Activated CD4-positive, alpha-beta memory T cell treated with anti-CD3 and anti-CD28 coated beads for 36 hours (primary cell): ENCODE measurements at places on chromosomes 3 and 15. TPM values are rescaled to one million over a fixed set of nuclear protein-coding genes. Genes with fewer than 3 reads are reported as not detected.

GRCh38 chr3:5768281-5768945 lies 580.9 kb downstream of the EDEM1 start:
- no peak overlapping the region for H3K27ac ChIP-seq
- H3K4me1 ChIP-seq = no peaks in the 10 kb centered on the region
- DNase-seq = no peak
- H3K36me3 ChIP-seq = no peaks in the 10 kb centered on the region

- H3K4me1 ChIP-seq = no peaks in the 10 kb centered on the region
- H3K36me3 ChIP-seq = no peaks in the 10 kb centered on the region
- no peaks in the 10 kb centered on the region for H3K27me3 ChIP-seq
- H3K4me3 ChIP-seq = no peak overlapping the region
- DNase-seq = no peak
Measured at GRCh38 chr15:64038878-64039610, 7.2 kb downstream of the DAPK2 start.

Gene CADM2
- total RNA-seq = not detected

DNA sequence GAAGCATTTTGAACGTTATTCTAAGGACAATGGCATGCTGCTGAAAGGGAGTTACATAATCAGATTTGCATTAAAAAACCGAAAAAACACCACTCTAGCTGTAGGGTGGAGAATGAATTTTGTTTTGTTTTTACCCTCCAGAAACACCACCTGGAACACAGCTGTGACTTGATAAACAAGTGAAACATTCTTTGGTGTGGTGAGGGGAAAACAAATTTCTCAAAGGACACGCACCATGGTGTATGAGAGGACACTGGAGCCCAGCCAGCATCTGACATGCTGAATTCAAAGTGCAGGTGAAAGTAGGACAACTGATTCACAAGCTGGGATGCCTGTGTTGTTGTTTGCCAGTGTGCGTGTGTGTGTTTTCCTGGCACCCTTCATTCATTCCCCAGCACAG lies 554.5 kb upstream of the TBL1XR1 start:
- H3K27ac ChIP-seq = no peak overlapping the region
- H3K4me1 ChIP-seq = no peaks in the 10 kb centered on the region
- no peak overlapping the region for H3K4me3 ChIP-seq
- H3K27me3 ChIP-seq = no peaks in the 10 kb centered on the region

Gene SPTSSB
- not detected for total RNA-seq
